ENCODE measurements at places on chromosomes 13 and 19.

- DNase-seq = no peak
Observed at GRCh38 chr19:14145381-14145780, 9.0 kb upstream of the ASF1B start.

DNA sequence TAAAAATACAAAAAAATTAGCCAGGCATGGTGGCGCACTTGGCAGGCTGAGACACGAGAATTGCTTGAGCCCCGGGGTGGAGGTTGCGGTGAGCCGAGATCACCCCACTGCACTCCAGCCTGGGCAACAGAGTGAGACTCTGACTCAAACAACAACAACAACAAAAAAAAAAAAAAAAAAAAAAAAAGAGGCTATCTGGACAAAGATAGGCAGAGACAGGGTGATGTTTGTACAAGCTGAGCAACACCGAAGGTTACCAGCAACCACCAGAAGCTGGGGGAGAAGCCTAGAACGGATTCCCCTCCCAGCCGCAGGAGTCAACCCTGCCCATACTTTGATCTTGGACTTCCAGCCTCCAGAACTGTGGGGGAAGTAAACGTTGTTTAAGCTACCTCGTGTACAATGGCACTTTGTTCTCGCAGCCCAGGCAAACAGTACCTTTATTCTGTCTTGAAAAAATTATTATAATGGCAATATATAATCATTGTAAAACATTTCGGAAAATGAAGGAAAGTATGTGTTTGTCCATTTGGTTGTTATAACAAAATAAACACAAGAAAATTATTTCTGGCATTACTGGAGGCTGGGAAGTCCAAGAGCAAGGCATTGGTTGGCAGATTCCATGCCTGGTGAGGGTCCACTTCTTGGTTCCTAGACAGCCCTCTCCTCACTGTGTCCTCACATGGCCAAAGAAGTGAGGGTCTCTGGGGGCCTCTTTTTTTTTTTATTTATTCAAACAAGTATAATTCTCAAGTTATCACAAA is 39.8 kb upstream of the LATS2 start:
- DNase-seq = no peak

DNA sequence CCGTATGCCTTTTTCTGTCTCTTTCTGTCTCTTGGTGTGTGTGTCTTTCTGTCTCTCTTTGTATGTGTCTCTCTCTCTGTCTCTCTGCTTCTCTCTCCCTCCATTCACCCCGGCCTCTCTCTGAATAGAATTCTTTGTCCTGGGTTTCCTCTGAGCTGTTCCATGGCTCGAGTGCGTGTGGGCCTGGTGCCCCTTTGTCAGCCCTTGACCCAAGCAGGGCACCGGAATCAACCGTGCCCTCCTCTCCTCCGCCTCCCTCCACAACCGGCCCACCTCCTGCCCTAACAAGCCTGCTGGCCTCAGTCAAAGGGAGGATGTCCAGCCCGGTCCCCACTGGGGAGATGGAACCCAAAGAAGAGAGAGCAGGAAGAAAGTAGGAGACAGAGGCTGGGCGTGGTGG is 3.2 kb downstream of the AXL start:
- DNase-seq = peak; percentile 52

GRCh38 chr19:16078759-16079707 is 2.7 kb downstream of the TPM4 start:
- DNase-seq = peak; percentile 77

DNA sequence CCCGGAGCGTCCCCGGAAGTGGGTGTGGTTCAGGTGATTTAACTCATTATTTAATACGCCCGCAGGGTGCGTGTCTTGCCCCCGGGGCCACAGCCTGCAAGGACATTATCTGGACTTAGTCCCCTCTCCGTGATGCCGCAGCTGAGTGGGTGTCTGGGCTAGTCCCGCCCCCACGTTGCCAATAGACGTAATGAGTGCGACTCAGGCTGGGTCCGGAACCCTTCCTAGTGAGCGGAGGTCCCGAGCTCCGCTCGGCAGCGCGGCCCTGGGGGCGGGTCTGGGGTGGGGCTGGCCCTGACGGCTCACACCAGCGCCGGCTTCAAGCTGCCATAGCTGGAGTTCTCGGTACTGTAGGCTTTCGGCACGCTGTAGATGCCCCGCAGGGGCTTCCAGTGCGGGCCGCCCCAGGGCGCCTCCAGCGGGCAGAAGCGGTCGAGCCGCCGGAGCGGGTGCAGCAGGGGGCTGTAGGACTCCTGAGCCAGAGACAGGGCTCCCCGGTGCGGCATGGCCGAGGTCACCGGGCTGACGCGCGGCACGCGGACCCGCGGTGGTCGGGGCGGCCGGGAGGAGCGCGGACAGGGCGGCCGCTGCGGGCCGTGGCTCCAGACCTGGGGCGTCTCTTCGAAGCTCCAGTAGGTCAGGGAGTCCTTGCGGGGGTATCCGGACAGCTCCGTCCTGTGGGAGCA is 918 bp upstream of the LHB start:
- DNase-seq = no peak

DNA sequence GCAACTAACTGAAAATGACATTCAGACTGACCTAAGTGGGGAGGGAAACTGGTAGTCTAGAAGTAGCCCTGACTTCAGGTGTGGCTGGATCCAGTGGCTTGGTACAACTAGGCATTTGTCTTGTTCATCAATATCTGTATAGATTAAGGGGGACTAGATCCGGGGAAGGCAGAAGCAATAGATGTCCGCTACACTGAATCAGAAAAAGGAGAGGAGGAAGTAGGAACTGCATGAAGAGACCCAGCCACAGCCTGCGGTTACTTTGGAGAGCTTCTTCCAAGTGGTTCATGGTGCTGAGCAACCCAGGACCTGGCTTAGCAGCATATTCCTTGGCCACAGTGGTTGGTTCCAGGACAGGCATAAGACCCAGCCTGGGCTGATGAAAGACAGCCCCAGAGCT is 9.9 kb upstream of the PRODH2 start:
- no peak for DNase-seq

GRCh38 chr13:46620471-46620870 is 67.5 kb downstream of the LRCH1 start:
- DNase-seq = no peak

GRCh38 chr13:105333416-105333815 is 1202.0 kb downstream of the EFNB2 start:
- DNase-seq = no peak

DNA sequence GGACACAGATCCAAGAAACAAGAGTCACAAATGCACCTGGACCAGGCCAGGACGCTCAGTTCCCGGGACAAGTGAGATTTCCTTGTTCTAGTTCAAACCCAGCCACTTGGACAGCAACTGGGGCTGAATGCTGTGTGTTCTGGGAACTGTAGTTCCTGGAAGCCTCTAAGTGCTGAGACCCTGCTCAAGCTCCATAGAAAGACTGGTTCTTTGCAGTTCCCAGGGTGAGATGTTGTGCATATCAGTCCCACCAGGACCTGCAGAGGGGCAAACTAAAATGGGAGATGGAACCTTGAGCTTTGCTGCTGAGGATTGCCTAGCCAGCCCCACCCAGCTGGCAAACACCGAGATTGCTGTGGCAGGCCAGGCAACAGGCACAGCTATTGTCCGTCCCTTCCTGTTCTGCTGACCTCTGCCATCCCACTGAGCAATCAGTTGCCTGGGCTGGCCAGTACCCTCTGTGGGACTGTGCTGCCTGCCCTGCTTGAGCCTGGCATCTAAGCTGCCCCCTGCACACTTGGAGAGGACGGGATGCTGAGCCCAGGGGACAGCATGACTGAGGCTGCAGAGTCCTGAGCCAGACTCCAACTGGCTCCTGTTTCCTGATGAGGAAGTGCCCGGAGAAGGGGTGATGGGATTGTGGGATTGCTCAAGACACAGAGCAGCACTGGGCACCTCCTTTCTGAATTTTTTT is 1.4 kb upstream of the GIPC1 start:
- DNase-seq = peak; percentile 83

GRCh38 chr19:39828015-39828653 is 5.8 kb downstream of the DYRK1B start:
- DNase-seq = no peak

- no peak for DNase-seq
Observed at GRCh38 chr13:20704459-20705069, 1.1 kb downstream of the IL17D start.
